ENCODE measurements at places on chromosomes 6 and 20. TPM values are rescaled to one million over a fixed set of nuclear protein-coding genes. Genes with fewer than 3 reads are reported as not detected.

The EPB41L2 gene
- 238 TPM for total RNA-seq

The MOG gene
- not detected for total RNA-seq

The FBXL4 gene
- total RNA-seq, result 11.1 TPM

The EFCAB8 gene
- not detected for total RNA-seq

The SEL1L2 gene
- total RNA-seq, result not detected

The SLC12A5 gene
- total RNA-seq, result not detected

The CLVS2 gene
- total RNA-seq, result 0.92 TPM

DNA sequence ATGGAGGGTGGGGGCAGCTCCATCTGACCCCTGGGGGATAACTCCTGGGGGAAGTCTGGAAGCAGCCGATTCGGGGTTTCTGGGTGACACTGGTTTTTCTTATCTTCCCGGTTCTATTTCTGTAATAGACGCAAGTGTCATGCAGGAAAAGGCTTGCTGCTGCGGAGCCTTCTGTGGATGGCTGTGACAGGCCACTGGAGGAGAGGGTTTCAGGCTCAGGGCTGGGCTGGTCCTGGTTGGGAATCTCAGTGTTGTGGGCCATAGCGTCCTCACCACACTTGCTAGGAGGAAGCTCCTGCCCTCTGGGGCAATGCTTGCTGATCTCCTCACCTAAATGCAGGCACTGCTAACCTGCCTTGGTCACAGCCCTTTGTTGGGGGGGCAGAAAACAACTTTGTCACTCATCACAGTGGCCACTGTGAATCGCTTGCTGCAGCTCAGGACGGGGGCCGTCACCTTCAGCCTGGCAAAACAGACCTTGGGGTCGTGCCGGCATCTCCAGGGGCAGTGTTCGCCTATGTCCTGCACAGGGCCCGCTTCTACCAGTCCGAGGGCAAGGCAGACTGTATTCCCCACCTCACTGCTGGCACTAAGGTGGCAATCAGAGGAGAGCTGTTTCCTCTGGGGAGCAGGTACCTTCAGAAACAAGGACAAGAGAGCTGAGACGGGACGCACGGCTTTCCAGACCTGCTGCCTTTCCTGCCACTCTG is 4.4 kb upstream of the TUBB1 start:
- DNase-seq, result no peak

GRCh38 chr20:13418263-13419229 is 197.5 kb downstream of the ISM1 start:
- DNase-seq, result no peak

DNA sequence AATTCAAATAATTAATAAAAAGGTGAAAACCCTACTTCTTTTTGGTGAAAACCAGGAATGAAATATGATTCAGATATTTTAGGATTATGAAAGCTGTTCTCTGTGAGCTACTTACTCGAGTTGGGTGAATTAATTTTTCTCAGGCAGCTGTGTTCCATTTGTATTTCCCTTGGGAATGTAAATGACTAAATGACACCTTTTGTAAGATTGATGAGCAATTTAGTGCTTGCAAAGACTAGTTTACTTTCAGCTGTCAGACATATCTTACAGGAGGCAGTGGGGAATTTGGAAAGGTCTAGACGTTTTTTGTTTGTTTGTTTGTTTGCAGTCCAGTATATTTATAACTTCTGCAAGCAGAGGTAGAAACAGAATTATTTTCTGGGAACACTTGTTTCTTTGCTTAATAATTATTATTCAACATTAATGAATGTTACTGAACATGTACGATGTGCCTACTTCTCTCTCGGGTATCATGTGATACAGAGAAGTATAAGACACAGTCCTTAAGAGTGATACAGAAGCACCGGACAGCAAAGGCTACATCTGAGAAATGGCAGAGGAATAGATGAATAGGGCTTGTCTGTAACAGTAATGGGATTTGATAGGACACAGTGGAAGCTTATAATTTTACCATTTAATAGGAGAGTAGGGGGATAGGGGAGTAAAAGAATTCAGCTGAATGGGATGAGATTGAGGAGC is 91.3 kb downstream of the AKAP7 start:
- DNase-seq, result no peak
